Urinary bladder (tissue), 4 donors: ENCODE measurements at places on chromosomes 1 and 21. TPM values are rescaled to one million over a fixed set of nuclear protein-coding genes. Genes with fewer than 3 reads are reported as not detected.

Gene KRTAP15-1
- not detected for total RNA-seq

DNA sequence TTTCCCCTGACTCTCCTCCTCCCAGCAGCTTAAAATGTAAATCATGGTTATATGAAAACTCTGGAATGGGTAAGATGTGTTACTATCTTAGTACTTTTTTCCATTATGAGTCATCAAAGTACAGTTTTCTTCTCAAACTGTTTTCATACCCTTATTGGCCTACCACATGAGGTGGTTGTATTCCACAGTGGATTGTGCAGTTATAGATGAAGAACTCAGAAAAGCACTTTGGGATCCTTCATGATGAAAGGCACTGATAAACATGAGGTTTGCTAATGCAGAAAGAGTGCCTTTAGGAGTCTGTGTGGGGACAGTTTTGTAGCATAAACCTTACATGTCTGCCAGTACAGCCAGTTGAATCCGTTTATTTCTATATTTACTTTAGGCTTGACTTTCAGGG is 32.0 kb upstream of the MYOCOS start:
- DNase-seq = no peak

Gene ARHGEF10L
- 26.5 TPM for total RNA-seq

- DNase-seq = no peak
Observed at GRCh38 chr1:229409616-229410369, 24.1 kb downstream of the ACTA1 start.

DNA sequence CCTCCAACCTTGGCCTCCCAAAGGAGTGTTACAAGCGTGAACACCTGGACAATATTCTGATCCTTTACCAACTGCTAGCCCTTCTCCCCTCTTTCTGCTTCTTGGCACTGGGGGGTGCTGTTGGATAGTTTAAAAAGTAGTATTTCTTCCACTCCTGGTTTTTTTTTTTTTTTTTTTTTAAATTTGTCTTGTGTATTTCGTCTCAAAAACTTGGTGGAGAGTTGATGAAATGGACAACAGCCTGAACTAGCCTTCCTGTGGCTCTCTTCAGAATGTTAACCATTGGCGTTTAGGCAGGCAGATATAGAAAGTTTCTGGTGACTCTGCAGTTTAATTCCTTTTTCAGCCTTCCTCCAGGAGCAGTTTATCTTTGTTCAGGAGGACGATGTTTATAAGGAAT is 69.7 kb upstream of the USP24 start:
- DNase-seq = peak; percentile 47
